ENCODE measurements at places on chromosomes 2 and 18. TPM values are rescaled to one million over a fixed set of nuclear protein-coding genes. Genes with fewer than 3 reads are reported as not detected.

Gene CENPA
- 42.4 TPM for total RNA-seq

Gene CCDC121
- total RNA-seq: 2.7 TPM

Gene MALL
- total RNA-seq: 136 TPM

DNA sequence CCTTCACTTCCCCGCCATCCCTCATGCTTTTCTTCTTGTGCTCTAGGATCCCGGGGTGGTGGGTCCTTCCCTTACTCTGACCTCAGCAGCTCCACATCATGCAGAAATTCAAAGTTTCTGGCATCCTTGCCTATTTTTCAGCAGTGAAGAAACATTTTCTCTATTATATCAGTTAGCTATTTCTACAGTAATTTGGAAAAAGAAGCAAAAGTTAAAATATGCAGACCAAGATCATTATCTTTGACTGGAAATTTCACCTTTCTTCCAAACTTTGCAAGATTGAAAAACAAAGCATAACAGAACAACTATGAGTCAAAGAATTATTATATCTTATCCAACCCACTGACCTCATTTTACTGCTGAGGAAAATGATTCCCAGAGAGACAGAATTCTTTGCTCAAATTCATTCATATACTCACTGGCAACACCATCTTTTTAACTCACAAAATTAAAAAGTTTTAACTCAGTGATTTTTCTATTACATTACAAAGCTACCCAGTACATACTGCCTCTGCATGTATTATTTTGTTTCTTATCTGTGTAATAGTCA, 40.5 kb downstream of the ANTXR1 start:
- DNase-seq: no peak

- DNase-seq: no peak
These were observed 11.3 kb downstream of the AGPS start for GRCh38 chr2:177403838-177404237.

DNA sequence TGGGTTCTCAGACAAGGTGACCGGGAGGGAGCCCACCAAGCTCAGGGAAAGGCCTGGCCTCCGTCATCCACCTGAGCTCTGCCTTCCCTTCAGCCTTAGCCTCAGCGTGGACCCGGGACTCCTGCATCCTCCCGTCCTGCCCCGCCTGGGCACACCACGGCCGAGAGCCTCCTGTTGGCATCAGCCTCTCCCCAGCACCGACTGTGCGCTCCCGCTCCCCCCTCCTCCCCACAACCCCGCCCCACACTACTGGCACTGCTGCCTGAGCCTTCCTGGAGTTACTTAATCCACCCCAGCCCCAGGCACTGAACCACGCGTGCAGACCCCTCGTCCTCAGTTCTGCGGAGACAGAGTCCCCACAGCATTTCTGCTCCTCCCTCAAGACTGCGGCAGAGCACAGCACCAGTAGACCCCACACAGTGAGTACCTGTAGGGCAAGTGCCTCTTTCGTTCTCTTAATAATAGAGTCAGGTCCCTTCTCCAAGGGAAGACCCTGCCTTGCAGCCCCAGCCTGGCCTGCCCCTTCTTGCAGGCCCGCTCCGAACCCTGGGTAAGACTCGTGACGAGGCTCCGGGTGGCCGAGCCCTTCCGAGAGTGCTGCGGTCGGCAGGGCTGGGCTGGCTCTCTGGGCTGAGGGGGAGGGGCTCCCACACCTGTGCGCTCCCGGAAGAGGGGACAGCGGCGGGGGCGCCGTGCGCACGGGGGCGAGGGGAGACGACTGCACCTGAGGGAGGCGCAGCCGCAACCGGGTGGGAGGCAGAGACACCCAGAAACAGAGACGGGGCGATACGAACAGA, at the start of gene AMER3:
AMER3 (plus strand) TSS at position 285 of the 797 bp plus-strand sequence. CDS start 6,533 bp downstream, outside the sequence.
- no peak for DNase-seq

GRCh38 chr2:189372688-189373257, 68.5 kb upstream of the WDR75 start:
- no peak for DNase-seq

DNA sequence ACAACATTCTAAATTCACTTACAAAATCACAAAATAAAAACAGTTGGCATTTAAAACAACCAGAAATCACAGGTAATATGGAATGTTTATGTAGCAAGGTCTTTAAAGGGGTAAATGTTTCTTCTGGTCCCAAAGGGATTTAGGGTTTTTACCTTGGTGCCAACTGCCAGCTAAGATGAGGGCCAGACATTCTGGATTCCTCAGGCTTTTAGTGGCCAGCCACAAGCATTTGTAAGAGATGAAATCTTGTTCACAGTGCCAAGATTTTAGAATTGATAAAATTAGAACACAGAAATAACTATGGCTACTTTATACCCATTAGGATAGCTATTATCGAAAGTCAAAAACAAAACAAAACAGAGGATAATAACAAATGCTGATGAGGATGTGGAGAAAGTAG, 60.4 kb upstream of the CDKL4 start:
- no peak for DNase-seq

DNA sequence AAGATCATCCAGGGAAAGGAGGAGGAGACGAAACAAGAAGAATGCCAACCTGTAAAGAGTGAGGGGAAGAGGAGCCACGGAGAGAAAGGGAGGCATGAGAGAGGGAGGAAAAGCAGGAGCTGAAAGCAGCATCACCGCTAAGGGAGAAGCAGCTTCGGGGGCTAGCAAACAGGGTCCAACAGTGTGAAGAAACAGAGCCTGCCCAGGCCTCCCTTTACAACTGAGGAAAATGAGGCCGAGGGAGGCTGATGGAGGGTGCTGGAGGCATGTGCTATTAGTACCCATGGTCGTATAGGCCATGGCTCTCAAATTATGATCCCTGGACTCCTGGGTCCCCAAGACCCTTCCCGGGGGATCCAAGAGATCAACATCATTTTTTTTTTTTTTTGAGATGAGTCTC, 50.4 kb upstream of the ASPRV1 start:
- no peak for DNase-seq

DNA sequence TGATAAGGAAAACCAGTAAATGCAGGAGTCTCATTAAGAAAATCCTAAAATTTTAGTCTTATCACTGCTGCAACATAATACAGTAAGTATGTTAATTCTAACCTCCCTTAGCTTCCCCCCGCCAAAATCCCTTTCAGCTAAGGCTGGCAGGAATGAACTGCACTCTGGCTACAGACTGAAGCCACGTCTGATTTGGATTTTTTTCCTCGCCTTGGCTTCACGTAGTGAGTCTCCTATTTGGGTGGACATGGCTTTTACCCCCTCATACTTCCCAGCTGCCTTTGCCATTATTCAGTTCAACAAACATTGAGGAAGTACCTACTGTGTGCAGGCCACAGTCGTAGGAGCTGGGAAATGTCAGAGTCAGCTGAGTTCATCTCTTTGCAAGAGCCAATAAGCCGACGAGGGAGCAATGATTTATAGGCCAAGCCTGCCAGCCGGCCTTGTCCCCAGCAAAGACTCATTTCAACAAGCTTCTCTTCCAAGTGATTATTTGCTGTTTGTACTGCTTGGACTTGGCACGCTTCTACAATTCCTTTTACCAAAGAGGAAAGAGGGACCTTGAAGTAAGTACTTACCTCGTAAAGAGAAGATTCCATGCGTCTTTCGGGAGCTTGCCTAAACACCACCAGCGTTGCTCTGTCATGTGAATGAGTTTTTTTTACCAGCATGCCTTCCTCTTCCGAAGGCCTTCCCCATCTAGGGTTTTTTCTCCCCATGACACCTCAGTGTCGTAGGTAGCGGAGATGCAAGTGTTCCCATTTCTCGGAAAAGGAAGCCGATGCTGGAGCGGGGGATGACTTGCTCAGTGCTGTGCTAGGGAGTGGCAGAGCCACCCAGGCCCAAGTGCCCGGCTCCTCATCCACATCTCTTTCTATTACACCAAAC, 138.6 kb downstream of the KLHL29 start:
- DNase-seq: no peak

GRCh38 chr18:27500531-27500930, 315.4 kb upstream of the CHST9 start:
- DNase-seq: no peak

DNA sequence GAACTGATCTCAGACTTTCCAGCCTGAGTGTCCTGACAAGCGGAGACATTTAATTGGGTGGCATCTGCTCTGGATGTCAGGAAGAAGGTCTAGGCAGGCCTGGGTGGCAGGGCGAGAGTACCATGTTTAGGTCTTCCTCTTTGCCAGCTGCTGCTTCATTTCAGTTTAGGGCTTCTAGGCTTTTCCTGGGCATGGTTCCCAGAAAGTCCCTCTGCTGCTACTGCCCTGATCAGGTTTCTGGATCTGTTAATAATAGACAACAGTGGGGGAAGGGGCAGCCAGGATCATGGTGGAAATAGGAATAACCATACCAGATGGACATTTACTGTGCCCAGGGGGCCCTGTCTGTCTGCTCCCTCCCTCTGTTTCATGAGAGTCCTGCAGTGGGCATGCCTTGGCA, 2.3 kb upstream of the PLCD4 start:
- peak; percentile 23 for DNase-seq

DNA sequence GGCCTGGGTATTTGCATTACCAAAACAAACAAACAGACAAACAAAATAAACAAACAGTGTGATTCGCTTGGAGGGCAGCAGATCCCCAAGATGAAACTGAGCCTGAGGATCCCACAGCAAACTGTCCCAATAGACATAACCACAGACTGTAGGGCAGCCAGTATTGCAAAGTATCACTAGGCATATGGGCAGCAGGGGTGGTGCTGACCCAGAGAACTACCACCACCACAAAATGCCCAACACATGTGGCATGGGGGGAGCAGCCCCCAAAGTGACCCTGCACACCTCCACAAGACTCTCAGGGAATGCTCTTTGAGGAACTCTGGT, 330.1 kb downstream of the CYRIA start:
- DNase-seq: no peak
